ENCODE measurements at places on chromosomes 12 and 14.

- no peak for DNase-seq
These were observed 209.1 kb downstream of the DACT1 start for GRCh38 chr14:58846682-58847465.

DNA sequence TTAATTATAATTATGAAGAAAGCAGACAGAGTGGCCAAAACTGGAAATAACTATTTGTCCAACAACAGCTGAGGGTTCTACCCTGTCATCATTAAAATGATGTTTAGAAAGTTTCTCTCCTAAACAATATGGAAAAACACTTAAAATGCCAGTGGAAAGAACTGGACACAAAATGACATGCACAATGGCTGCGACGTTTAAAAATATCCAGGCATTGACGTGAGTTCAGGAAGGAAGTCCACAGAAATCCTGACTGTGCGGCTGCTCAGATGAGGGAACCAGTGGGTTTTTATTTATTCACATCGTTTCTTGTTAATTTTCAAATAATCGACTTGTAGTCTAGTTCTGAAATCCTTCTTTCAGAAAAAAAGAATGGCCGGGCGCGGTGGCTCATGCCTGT, 58.3 kb downstream of the CCNK start:
- DNase-seq: no peak

GRCh38 chr14:60241091-60241490, 7.9 kb upstream of the PPM1A start:
- no peak for DNase-seq

DNA sequence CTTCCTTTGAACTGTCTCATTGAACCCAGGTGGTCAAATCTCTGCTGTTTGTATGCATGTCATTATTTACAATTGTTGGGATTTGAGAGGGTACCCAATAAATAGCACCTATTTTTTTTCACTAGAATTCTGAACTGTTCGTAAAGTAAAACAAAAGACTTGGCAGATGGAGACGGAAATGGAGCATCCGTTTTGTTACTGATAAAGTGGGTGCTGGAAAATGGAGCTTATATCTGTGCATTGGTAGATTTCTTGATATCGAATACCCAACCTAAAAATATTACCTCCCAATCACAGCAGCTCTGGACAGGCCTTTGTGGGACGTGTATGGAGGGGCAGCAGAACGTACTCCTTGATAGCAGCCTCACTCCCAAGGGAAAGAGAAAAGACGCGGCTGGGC, 224.4 kb downstream of the C12orf75 start:
- no peak for DNase-seq

- no peak for DNase-seq
These were observed 34.8 kb upstream of the SLC38A2 start for GRCh38 chr12:46407361-46407760.

DNA sequence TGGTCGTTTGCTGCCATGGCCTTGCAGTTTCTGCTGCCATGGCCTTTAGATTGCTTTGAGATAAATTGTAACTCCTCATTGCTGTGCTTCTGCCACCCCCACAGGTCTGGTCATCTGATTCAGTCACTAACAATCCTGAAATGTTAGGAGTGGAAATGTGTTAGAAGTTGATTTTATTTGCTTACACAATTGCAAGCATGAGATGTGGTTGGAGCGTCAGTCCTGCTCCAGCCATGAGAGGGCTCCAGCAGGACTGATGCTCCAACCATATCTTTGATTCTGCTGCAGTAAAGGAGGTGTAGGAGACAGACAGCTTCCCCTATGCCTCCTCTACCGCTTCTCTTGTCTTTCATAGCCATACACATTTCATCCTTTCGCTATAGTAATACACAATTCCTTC, 226.8 kb upstream of the RGS6 start:
- no peak for DNase-seq

DNA sequence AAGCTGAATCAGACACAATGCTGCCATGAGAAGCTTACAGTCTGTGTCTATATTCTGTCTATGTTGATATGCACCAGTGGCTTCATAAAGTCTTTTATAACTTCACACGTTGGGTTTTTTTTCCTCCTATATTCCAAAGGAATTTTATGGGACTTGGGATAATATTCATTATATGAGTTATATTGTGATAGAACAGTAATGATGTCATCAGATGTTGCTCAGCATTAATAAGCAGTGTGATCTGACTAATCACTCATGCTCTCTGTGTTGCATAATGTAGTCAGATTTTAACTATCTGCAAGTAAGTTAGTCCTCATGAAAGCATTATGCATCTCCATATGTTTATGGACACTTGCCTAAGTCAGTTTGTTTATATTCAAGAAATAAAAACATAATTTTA, 159.6 kb downstream of the PLCZ1 start:
- DNase-seq: no peak

DNA sequence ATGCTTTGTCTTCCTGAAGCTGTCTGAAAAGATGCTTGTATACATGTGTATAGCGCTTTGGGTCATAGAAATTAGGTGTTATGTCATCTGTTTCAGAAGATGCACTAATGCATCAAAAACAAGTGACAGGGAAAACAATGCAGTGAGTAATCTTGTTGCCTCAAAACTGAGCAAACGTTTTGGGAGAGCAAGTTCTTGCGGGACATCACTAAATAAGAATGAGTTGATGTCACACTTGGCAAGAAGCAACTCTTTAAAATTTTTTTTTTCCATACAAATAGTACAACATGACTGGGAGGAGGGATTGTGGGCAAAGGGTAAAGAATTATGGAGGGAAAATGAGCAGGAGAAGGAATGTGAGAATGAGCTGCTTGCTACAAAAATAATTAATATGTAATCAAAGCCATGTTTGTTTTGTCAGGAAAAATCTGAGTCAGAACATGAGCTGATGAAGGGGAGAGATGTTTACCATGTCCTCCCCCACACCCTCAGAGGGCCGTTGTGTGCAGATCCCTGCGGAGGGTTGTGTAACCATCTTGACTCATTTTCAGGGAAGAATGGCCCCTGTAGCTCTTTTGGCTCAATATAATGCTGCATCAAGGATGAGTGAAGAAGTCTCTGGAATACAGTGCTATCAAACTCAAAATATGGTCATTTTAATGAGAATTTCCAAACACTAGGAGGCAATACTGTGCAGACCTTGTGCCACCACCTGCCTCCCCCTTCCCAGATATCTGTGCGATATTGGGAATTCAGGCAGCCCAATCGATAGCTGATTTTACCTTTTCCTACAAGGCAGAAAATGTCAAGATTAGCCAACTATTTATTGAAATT, 41.4 kb downstream of the BORCS5 start:
- DNase-seq: peak; percentile 61

- no peak for DNase-seq
These were observed 16.3 kb downstream of the TESPA1 start for GRCh38 chr12:54968181-54968730.

GRCh38 chr14:97848317-97848980, 1051.3 kb downstream of the VRK1 start:
- DNase-seq: no peak

GRCh38 chr14:94029265-94029664, 3.1 kb downstream of the OTUB2 start:
- no peak for DNase-seq

DNA sequence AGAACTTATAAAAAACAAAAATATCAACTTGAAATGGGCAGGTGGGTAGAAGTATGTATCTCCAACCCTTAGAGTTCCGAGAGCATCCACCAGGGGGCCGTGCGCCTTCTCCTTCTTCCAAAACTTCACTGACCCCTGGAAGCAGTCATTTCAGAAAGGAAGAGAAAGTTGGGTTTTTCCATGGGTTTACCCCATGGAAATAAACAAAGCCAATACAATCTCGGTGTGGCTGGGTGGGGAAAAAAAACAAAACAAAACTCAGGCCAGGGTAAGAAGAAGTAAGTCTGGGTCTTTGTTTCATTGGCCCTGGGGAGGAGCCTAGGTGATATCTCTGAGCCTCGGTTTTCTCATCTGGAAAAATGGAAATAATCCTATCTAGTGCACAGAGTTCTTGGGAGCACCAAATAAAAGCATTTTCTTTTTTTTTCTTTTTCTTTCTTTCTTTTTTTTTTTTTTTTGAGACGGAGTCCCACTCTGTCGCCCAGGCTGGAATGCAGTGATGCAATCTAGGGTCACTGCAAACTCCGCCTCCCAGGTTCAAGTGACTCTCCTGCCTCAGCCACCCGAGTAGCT, 33.6 kb upstream of the HNF1A start:
- DNase-seq: peak; percentile 50

DNA sequence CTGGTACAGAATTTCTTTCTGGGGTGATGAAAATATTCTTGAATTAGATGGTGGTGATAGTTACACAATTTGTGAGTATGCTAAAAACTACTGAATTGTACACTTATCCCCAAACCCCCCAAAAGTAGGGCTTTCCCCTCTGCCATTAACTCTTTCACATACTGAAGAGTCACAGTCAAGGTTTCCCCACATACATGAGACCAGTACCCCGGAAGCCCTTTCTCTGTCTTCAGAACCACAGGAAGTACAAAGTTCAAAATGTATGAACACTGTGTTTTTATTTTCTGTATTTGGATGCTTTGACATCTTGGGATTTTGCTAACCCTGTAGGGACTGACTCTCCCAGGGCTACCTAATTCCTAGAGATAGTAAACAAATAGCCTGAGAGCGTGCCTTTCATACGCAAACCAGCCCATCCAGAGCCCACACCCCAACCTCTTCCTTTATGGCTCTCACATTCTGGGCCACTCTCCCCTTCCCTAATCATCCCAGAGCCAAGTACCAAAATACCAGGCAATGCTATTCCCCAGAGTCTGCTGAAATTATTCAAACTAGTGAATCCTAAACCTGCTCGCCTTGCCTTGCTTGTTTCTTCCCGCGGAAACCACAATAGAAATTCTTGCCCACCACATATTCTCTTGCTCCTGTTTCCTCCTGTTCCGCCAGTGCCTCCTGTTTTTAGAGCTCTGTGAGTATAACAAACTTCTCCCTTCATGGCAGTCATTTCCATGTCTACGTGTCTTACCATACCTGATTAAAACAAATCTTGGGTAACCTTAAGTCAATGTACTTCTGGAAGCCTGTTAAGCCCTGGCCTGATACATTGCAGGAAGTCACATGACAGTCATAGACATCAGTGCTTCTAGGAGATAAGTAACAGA, 524.8 kb downstream of the FUT8 start:
- DNase-seq: no peak

DNA sequence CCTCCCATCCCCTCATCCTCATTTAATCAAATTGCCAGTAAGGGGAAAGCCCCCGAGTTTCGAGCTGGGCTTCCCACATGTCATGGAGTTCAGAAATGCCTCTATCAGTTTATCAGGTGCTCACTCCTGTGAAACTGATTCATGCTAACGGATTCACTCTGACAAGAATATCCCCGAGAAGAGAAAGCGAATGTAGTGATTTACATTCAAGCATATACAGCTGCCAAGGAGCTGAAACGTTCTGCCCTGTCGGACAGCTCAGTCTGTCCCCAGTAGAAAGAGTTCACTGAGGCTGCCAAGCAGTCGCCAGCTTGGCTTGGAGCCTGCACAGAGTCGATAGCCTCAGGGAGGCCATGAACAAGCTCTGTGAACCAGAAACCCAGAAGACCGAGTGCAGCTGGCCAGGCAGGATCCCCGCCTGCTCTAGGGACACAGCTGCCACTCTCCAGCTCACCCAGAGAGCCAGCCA, 88.4 kb downstream of the TMCC3 start:
- DNase-seq: peak; percentile 88

- DNase-seq: no peak
These were observed 228.0 kb downstream of the NELL2 start for GRCh38 chr12:44647917-44648690.

- DNase-seq: no peak
These were observed 437.9 kb downstream of the BCL11B start for GRCh38 chr14:98834119-98834518.

GRCh38 chr12:114671443-114672411, 12.2 kb downstream of the TBX3 start:
- no peak for DNase-seq

DNA sequence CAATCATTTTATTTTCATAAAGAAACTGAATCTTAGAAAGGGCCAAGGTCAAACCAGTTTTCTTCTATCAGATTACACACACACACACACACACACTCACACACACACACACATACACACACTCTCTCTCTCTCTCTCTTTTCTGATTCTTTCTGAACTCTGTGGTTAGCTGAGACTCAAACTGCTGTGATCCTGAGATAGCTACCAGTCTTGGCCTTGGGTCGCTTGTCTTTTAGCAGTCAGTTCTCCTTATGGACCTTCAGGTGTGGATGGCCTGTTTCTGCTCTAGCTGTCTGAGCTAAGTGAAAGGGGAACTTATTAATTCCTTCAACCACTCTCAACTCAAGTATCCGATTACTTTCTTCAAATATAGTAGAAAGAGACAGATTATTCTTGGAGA, 145.1 kb downstream of the GRIP1 start:
- DNase-seq: no peak

DNA sequence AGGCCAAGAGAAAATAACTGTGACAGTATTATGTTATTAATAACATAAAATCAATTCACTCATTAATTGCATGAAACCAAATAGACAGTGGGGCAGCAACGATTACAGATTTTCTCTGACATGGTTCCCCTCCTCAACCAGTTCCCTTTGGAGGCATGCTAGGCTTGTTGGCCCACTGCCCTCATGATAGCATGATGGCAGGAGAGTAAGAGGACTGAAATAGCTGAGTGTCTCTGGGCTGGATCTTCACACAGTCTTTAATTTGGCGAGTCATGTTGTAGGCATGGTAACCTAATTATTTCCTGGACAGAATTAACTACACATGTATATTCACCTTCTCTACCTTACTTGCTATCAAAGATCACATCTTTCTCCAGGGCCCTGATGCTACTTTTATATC, 266.2 kb upstream of the PELI2 start:
- DNase-seq: peak; percentile 17

GRCh38 chr12:15278816-15279658, 43.3 kb upstream of the PTPRO start:
- DNase-seq: peak; percentile 79

DNA sequence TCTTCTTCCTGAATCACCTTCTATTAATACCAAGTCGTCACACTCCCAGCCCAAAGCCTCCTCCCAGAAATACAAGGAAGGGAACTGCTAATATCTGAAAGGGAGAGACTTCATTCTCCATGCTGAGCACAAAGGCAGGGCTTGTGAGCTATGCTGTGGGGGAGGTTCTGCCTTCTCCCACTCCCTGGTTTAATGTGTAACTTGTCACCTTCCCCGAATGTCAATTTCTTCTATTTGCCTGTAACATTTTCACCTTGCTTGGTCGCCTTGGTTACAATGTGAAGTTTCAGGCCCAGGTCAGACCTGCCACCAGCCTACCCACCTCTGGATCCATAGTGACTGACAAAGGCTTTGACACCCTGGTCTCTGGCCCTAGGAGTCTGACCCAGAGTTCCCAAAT, 82.0 kb upstream of the ESRRB start:
- DNase-seq: no peak

DNA sequence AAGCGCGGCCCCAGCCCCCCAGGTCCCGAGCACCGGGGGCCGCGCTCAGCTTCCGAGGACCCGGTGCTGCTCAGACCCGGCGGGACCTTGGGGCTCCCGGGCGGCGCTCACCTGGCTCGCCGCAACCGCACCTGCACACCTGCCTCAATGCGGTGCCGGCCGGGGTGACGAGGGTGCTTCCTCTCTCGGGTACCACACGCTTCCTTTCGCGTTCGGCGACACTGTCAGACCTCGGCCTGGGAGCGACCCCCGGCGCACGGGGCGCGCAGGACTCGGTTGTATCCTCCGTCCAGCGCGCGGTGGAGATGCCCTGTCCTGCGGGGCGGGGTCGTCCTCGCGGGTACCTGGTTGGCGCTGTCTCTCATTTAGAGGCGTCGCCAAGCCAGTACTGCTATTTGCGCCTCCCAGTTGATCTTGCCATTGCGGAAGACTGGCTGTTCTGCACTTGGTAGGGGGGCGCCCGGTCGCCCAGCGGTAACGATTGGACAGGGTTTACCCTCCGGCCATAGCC, 718 bp downstream of the PACS2 start:
- DNase-seq: no peak

- peak; percentile 1 for DNase-seq
These were observed 1.8 kb downstream of the RASSF9 start for GRCh38 chr12:85834378-85834777.
